Activated T-helper 9 cell treated with anti-CD3 and anti-CD28 coated beads, Interleukin-2, amount 50 U/mL, for 16 hours (primary cell): ENCODE measurements at places on chromosomes 7 and 10.

DNA sequence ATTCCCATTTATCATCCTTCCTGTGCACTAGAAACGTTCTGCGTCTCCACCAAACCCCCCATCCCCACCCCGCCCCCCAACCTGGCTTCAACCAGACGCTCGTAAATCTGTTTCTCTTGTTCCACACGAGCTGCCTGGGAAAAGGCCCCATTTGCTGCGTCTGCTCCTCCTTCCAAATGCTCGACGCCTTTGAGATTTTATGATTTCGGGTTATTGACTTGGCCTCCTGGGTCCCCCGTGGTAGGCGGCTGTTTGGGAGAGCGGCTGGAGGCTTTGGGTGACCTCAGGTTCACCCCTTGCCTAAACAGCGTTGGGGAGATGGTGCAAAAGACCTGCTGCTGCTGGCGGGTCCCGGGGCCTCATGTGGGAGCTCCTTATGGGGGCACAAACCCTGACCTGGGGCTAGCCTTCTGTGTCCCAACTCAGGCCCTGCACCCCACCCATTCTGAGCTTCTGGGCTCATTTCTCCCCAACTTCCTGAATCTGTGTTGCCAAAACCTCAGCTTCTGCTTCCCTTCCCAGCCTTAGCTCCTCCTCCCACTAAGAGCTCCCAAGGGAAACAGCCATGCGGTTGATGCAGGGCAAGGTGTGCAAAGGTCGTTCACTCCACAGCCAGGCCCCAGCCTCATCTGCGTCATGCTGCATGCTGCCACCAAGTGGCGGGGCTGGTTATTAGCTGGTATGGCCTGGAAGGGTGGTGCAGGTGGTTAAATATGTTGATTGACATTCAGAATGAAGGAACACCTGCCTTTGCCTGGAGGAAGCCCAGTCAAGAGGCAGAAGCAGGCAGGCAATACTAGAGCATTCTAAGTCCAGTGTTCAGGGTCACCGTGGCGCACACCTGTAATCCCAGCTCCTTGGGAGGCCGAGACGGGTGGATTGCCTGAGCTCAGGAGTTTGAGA lies 49.1 kb upstream of the ELN start:
- DNase-seq = no peak

GRCh38 chr7:139540203-139540602 lies 16.7 kb downstream of the CLEC2L start:
- DNase-seq = no peak

DNA sequence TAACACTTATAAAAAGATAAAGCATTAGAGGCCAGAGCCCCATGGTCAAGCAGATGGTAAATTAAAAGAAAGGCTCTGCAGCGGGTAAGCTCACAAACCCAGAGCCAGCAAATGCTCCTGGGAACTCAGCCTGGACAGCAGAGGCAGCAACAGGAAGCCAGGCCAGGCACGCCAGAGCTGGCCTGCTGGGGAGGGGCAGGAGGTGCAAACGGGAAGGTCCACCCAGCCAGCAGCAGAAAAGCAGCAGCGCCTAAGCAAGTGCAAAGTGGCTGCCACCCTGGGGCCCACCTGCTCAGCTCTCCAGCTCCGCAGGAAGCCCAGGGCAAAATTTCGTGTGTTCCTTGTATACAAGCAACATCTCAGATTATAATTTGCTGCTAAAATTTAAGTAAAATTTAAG lies 82.7 kb upstream of the GPR22 start:
- DNase-seq = no peak

DNA sequence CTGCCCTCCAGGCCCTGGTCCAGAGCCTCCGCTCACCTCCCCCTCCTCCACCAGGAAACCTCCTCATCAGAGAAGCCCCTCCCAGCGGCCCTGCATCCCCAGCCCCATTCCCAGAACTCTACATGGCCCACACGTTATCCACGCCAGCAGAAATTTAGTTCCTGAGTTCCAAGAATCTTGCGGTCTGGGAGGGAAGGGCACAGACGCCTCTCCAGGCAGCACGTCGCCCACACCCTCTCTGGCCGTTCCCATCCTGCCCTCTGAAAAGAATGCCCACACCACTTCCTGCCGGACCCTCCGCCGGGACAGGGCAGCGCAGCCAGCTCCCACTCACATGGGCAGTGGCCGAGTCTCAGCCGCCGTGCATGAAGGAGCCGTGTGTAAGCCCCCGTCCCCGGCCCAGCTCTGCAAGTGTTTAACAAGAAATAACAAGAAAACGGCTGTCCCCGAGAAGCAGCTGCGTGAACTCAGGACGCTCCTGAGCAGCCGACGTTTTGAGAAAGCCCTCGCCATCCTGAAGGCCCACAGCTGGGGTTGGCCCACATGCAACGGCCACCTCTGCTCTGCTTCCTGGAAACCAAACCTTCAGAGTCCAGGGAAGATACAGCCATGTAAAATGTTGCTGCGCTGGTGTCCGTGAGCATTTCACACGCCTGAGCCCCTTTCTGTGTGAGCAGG lies 17.4 kb downstream of the ADGRA1 start:
- DNase-seq = no peak

GRCh38 chr10:21530168-21530567 lies 3.9 kb upstream of the MLLT10 start:
- no peak for DNase-seq

GRCh38 chr7:83468251-83468739 lies 180.6 kb downstream of the SEMA3E start:
- no peak for DNase-seq

DNA sequence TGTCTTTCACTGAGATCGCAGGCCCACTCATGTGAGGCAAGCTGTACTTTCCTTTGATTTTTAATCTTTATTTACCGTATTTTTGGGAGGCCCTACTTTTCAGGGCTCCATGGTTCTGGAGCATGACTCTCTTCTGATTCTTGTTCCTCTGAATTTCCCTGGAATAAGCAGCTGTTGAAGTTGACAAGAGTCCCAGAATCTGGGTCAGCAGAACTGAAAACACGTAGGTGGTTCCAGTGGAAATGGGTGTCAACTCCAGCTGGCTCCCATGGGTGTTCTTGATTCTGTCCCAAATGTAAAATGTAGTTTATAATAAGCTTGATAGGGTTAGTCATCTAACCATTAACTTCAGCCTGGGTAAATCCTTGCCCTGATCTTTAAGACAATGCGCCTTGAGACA lies 409.4 kb downstream of the GATA3 start:
- no peak for DNase-seq
